ENCODE measurements at places on chromosomes 5 and 9.

- no peak for DNase-seq
Measured at GRCh38 chr5:104551628-104552027, 989.0 kb upstream of the NUDT12 start.

GRCh38 chr9:114501796-114502682 lies 3.2 kb downstream of the WHRN start:
- no peak for DNase-seq

DNA sequence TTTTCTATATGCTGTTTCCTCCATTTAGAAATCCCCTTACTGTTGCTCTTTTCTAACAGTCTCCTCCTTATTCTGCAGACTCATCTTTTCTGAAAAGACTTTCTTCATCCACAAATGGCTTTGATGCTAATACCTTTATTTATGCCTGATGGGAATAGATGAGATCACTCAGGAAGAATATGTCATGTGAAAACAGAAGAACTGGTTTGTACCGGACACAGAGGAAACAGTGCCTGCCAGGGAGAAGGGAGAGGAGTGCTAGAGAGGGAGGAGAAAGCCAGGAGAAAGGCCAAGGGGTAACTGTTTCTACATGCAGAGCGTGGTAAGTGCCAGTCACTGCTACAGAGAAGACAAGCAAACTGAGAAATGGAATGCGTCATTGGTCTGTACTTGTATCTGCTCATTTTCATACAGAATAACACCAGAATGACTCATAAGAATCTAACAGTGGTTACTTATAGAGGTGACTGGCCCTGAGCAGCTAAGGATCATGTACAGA lies 45.9 kb upstream of the PJA2 start:
- no peak for DNase-seq

- no peak for DNase-seq
Measured at GRCh38 chr5:105917189-105917588, 1753.5 kb downstream of the EFNA5 start.

DNA sequence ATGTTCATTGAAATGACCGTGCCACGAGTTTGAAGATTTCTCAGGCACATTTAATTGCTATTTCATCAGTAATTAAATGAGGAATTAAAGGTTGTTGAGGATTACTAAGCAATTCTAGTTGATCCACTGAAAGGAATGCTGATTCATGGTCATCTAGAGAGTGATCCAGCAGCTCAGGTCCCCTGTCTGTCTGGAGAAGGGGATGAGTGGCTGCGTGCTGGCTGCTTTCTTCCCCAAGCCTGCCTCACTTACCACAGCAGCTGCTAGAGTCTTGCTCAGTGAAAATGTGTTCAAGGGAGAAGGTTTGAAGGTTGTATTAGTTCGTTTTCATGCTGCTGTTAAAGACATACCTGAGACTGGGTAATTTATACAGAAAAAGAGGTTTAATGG lies 7.8 kb upstream of the TGFBI start:
- no peak for DNase-seq

DNA sequence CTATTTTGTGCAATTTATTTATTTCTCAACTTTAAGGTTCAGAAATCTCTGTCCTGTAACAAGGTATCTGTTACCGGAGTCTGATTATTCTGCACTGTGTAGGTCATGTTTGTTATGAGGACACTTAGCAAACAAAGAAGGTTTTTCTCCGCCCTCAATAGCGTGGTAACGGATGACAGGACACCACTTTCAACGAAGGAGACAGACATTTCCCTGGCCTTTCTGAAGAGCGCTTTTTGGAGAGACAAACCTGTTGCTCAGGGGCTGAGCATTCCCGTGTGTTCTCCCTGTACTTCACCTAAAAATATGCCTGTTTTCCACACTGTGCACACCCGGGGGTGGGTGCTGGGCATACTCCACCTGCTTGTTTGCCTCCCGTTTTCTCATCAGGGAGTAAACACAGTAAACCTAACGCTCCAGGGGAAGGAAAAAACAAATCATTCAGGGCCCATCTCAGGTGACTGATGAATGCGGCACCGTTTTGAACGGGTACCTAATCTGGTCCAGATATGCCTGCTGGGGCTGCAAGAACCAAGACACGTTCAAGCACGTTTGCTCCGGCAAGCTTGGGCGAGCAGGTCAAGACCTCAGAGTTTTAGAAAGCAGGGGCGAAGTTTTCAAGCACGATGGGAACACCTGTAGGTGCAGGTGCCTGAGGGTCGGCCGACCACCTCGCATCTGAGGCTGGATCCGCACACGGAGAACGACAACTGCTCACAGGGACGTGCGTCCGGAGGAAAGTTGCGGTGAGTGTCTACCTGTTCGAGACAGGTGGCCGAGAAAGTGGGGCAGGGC lies 859 bp downstream of the RETREG1 start:
- no peak for DNase-seq

GRCh38 chr9:132842124-132843044 lies 35.7 kb downstream of the AK8 start:
- no peak for DNase-seq

- DNase-seq: no peak
Measured at GRCh38 chr5:133253070-133253469, 201.3 kb downstream of the HSPA4 start.

DNA sequence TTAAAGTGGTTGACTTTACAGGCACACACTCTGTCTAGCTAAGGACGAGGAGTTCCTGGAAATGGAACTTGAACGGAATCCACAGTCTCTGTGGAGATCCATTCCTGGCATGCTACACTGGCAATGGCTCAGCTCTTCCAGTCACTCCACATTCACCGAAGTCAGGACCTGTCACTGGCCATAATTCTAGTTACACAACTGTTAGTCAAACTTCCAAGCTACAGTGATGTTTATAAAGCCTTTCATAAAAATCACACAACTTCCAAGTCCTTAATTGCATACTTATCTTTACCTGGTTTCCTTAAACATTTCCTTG lies 15.7 kb downstream of the CDC14B start:
- DNase-seq: no peak

- no peak for DNase-seq
Measured at GRCh38 chr5:172793577-172794488, 22.8 kb upstream of the DUSP1 start.

- no peak for DNase-seq
Measured at GRCh38 chr5:93278896-93279295, 302.1 kb downstream of the NR2F1-AS1 start.

GRCh38 chr5:174550026-174550425 lies 174.4 kb upstream of the MSX2 start:
- DNase-seq: no peak

DNA sequence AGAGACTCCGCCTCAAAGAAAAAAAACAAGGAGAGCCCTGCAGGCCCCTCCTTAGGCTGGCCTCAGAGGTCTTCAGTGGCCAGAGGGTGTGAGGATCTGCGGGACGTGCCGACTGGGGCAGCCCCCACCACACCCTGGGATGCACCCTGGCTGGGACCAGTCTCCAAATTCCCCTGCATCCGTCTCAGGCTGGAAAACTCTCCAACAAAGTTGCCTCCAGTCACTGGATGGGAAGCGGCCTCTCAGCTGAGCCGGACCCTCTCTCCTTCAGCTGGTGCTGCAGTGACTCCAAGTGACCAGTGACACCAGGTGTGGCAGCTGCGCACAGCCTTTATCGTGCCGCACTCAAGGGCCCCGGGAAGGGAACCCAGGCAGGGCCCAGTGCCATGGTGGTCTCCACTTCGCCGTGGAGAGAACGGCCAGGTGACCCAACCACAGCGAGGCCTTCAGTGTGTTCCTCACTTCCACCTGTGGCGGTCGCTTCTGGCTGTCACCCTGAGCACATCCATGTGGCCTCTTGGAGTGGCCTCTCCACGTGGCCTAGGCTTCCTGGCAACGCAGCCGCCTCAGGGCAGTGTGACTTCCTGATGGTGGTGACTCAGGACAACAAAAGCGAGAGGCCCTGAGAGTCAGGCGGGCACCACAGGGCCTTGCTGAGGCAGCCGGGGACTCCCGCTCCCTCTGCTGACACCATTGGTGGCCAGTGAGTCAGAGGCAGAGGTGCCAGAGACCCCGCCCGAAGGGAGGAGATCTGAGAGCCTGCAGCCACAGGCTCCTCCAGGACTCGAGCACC lies 19.3 kb upstream of the CAMSAP1 start:
- peak; percentile 33 for DNase-seq

DNA sequence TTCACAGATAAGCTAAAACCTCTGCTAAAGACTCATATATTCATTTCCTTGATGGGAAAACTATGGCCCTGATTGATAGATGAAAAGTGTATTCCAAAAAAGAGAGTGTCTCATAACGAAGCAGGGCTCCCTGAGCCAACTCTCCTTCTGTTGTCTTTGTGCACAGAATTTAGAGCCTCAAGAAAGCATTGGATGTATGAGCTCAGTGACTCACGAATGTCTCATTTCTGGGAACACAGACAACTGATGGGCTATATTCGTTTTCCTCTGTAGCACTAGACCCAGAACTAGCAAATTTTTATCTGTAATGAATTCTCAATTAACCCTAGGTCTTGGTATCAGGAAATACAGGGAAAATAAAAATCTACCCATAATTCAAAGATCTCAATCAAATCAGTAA lies 88.4 kb downstream of the LMNB1 start:
- no peak for DNase-seq

DNA sequence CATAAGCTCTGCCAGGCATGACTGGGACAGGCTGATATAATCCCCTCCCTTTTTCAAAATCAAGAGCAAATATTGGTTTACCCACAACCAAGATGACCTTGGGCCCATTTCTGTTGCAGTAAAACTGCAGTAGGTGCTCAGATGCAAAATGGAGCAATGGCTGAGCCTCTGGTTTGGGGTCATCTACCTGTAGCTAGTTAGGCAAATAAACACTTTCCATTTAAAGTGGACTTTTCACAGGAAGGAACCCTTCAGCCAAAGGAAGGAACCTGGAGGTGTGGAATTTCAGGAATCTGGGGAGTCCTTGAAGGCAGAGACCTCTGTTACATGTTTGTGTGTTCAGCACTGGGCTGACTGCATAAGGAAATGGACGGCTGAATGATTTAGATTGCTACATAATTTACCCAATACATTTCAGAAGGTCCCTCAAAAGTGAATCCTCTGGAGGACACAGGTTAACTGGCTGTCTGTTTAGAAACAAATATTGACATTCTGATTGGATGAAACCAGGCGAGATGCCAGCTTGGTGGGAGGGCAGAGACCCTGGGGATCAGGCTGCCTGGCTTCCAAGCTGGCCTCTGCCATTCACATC lies 170.1 kb upstream of the ZNF618 start:
- no peak for DNase-seq

DNA sequence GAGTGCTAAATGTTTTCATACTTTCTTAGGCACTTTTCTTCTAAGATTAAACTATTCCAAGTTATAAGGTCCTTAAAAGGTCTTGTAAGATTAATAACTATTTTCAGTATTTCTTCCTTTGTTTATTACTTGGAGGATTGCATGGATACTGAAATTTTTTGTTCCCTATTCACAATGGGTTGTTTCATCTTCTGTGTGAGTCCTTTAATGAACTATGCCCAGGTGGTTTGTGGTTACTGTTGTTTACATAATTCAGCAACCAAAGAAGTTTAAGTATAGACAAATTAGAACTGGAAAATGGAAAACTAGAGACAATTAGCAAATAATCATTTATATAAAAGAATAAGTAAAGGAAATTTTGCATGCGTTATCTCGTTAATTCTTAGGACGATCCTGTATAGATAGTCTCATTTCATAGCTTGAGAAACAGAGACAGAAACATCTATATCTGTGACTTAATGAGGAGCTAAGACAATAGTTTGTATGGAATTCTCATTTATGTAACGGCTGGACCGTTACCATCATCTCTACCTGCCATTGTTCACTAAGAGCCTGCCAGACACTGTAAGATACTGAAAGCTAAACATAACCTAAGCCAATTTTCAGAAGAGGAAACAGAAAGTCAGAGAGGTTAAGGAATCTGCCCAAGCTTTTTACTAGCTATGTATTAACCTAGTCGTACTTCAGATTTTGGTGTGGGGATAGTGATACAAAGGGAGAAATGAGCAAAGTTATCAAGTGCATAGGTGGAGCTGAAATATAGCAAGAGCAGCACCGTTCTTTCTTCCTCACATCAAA lies 148.2 kb downstream of the PAM start:
- no peak for DNase-seq

DNA sequence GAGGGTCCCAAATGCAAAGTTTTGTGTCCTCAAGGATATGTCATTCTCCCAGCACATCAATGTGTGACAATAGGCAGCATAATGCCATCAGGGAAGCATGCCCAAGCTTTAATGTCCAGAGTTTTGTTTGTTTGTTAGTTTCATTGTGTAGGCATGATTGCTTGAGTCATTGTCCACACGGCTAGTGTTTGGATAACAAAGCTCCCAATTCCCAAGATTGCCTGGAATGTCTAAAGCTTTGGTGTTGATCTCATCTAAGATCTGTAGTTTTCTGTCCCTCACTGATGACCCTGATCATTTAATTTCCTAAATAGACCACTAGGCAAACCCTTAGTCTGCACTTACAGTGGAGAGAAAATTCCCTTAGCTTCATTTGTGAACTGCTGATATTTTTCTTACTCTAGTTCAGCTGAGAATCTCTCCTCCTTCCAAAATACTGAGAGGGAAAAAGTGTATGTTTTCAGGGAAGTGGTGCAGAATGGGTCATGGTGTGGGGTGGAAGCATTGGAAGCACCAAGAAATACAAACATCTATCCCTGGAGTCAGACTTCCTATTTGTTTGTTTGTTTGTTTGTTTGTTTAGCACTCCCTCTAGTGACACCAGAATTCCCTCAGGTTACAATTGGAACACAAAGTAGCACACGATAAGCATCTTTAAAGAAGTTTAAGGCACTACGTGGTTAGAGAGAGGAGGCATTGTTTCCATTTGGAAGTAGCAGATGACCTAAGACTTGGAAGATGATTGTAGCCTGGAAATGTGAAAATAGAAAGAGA lies 127.1 kb downstream of the PRDM6 start:
- DNase-seq: no peak

DNA sequence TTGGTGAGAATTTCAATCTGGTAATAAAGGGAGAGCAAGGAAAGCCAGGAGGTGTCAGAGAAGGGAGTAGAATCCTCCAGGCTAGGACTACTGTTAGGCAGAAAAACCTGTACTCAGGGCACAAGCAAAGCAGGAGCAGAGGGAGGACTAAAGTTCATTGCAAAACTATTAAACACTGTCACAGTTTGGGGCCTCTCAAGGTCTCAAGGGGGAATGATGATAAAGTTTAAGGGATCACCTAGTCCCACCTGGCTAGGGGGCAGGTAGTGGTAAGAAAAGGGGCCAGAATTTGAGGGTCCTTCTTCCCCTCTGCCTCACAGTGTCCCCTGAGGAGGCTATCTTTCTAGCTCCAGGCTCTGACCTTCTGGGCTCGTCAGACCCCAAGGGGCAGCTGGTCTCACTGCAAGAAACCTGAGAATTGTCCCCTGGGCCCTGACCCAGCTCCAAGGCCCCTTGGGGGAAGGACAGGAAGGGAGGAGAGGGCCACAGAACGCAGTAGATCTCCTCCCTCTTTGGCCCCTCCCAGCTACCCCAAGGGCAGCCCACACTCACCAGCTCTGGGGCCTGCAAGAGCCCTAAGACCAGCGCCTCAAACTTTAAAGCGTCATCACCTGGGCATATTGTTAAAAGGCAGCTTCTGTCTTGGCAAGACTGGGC lies 974 bp downstream of the CCDC69 start:
- no peak for DNase-seq

- DNase-seq: no peak
Measured at GRCh38 chr5:119746984-119747383, 117.6 kb downstream of the FAM170A start.

Data from stimulated activated CD4-positive, alpha-beta T cell treated with anti-CD3 and anti-CD28 coated beads, TNF-alpha, amount 100 ng/mL, for 24 hours (primary cell).